ENCODE measurements at places on chromosomes 4 and X. TPM values are rescaled to one million over a fixed set of nuclear protein-coding genes. Genes with fewer than 3 reads are reported as not detected.

Gene TLR10
- total RNA-seq, result 0.02 TPM

Gene RHOXF1
- total RNA-seq, result not detected

Gene PAK3
- total RNA-seq, result 0.02 TPM

Gene KIT
- total RNA-seq, result 0.02 TPM

Gene SHROOM4
- total RNA-seq, result not detected

Gene CBR4
- 4.7 TPM for total RNA-seq

Gene TLR2
- total RNA-seq, result 0.85 TPM

Gene TMSB15A
- 0.69 TPM for total RNA-seq

Gene MND1
- 18.7 TPM for total RNA-seq

Gene NAP1L2
- total RNA-seq, result 1.2 TPM

Gene VCX
- total RNA-seq, result not detected

Gene FHIP1A
- total RNA-seq, result 0.06 TPM

Gene TMEM187
- 5.7 TPM for total RNA-seq

Gene TMEM31
- total RNA-seq, result not detected

Gene NDST3
- total RNA-seq, result not detected

Gene TLR6
- total RNA-seq, result 1.8 TPM

Gene PTCHD1
- not detected for total RNA-seq

Gene SLC26A1
- 0.26 TPM for total RNA-seq

Gene SLIT2
- 0.02 TPM for total RNA-seq

Gene NPNT
- total RNA-seq, result 0.59 TPM

Gene ITIH6
- not detected for total RNA-seq

Gene HPSE
- total RNA-seq, result 1.2 TPM

Gene TEX13C
- not detected for total RNA-seq

Gene SNCA
- 0.29 TPM for total RNA-seq

Gene MAGEB10
- not detected for total RNA-seq

Gene MAGEA2B
- 0.16 TPM for total RNA-seq

Gene CXCL3
- 2.6 TPM for total RNA-seq

Gene BOD1L1
- 14.8 TPM for total RNA-seq

Gene UCP1
- total RNA-seq, result 0.07 TPM

Gene DIAPH2
- 4.5 TPM for total RNA-seq

Gene RAB9A
- 29.1 TPM for total RNA-seq

Gene ARL9
- total RNA-seq, result 0.07 TPM

Gene PNMA3
- 0.20 TPM for total RNA-seq

Gene ZNF630
- total RNA-seq, result 0.27 TPM

Gene LRRC66
- 0.09 TPM for total RNA-seq

Gene MAGEA4
- not detected for total RNA-seq

Gene FRAS1
- total RNA-seq, result 3.2 TPM

Gene CTAG2
- not detected for total RNA-seq

Gene AMOT
- 0.02 TPM for total RNA-seq

Gene TRAPPC11
- 12.0 TPM for total RNA-seq

Gene FGF5
- 0.11 TPM for total RNA-seq

Gene COL4A5
- 12.2 TPM for total RNA-seq

Gene C4orf54
- total RNA-seq, result 0.01 TPM

Gene OCIAD2
- total RNA-seq, result 98.2 TPM

Gene DMP1
- not detected for total RNA-seq
